ENCODE measurements at places on chromosomes 7 and 10.

- no peak for DNase-seq
These were observed 1.0 kb downstream of the SRGN start for GRCh38 chr10:69088801-69089501.

- DNase-seq: no peak
These were observed 113.8 kb upstream of the ADCY1 start for GRCh38 chr7:45460379-45460778.

DNA sequence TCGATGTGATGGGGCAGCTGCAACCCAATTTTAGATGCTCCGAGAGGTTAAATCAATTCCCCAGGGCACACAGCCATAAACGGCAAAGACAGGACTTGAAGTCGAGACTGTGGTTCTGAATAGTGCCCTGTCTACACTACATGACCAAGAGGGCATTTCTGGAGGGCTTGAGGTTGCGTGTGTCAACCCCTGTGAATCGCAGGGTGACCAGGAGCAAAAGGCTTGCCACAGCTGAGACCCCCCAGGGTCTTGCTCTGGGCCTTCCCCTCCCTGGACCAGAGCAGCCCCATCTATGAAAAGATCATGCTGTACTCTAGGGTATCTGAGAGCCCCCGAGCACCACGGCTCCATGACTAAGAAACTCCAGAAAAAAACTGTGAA is 26.8 kb upstream of the RASGEF1A start:
- DNase-seq: no peak

GRCh38 chr10:93680412-93681047 is 21.9 kb downstream of the FRA10AC1 start:
- peak; percentile 9 for DNase-seq

- DNase-seq: no peak
These were observed 915.8 kb downstream of the XPNPEP1 start for GRCh38 chr10:109007514-109007913.

GRCh38 chr10:93827056-93827804 is 66.5 kb upstream of the SLC35G1 start:
- no peak for DNase-seq

DNA sequence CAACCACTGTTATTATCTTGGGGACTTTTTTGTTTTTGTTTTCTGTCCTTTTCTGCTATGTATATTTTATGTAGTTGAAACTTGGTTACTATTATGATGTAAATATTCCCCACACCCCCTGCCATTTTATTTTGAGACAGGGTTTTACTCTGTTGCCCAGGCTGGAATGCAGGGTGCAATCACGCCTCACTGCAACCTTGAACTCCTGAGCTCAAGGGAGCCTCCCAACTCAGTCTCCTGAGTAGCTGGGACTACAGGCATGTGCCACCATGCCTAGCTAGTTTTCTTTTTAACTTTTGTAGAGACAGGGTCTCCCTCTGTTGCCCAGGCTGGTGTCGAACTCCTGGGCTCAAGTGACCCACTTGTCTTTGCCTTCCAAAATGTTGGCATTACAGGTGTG is 18.0 kb downstream of the GSTO2 start:
- DNase-seq: no peak

GRCh38 chr7:132280335-132280734 is 295.9 kb downstream of the PLXNA4 start:
- no peak for DNase-seq

- no peak for DNase-seq
These were observed 538.7 kb downstream of the DNAJB6 start for GRCh38 chr7:157875230-157876179.

GRCh38 chr7:155339474-155339873 is 41.8 kb downstream of the INSIG1 start:
- DNase-seq: no peak

GRCh38 chr10:30219971-30220751 is 128.9 kb downstream of the MTPAP start:
- peak; percentile 40 for DNase-seq

DNA sequence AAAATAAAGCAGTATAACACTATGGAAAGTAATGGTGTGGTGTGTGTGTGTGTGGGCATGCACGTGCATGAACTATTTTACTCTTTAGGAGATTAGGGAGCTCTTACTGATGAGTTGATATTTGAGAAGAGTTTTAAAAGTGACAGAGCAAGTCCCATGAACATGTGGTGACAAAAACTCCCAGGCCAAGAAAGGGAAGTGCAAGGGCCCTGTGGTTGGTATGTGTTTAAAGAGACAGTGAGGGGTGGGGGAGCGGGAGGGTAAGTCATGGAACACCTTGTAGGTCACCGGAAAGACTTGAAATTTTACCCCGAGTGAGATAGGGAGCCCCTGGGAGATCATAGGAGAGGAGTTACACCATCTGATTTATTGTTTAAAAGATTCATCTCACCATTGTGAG is 63.3 kb downstream of the AKR1B1 start:
- no peak for DNase-seq

- no peak for DNase-seq
These were observed 164.2 kb upstream of the ITGB1 start for GRCh38 chr10:33122014-33122809.

GRCh38 chr7:25839084-25839769 is 312.8 kb upstream of the NFE2L3 start:
- no peak for DNase-seq

DNA sequence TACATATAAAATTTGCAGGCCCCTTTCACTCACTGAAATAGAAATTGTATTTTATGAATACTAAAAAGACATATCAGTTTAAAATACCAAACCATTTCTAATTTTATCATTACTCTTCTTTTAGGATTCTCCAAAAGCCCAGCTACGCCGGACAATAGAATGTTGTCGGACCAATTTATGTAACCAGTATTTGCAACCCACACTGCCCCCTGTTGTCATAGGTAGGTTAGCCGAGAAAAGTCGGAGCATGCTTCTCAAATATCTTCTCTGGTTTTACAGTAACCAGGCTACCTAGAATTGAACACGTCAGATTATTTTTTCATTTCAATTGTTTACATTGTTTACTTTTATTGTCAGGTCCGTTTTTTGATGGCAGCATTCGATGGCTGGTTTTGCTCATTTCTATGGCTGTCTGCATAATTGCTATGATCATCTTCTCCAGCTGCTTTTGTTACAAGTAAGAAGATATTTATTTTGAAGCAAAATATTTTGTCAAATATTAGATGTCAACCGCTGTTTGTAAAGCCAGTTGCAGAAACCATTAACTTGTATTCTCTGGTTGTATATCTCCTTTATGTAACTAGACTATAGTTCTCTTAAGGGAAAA is 57.6 kb downstream of the MMRN2 start:
- DNase-seq: peak; percentile 23

- no peak for DNase-seq
These were observed 224.1 kb upstream of the FAM3C start for GRCh38 chr7:121620206-121620605.

GRCh38 chr7:111005445-111005844 is 85.5 kb upstream of the LRRN3 start:
- DNase-seq: no peak

GRCh38 chr10:128062331-128062880 is 63.8 kb downstream of the MKI67 start:
- DNase-seq: no peak

DNA sequence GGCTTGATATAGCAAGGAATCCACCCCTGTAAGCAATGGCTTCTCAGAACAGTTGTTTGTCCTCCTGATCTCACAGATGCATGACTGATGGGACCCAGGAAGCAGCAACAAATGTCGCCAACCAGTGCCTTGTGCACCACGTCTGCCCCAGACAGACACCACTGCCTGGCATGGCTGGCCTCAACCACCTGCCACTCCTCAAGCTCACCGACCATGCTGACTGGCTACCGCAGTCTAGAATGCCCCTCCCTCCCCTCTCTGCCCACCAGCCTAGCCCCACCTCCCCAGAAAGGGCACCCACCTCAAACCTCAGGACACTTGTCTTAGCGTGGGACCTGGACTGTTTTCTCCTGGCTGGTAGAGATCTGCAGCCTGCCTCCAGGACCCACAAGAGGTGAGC is 24.0 kb downstream of the LRRC20 start:
- DNase-seq: no peak

- DNase-seq: no peak
These were observed 374.6 kb downstream of the KIF20B start for GRCh38 chr10:90075995-90076394.

DNA sequence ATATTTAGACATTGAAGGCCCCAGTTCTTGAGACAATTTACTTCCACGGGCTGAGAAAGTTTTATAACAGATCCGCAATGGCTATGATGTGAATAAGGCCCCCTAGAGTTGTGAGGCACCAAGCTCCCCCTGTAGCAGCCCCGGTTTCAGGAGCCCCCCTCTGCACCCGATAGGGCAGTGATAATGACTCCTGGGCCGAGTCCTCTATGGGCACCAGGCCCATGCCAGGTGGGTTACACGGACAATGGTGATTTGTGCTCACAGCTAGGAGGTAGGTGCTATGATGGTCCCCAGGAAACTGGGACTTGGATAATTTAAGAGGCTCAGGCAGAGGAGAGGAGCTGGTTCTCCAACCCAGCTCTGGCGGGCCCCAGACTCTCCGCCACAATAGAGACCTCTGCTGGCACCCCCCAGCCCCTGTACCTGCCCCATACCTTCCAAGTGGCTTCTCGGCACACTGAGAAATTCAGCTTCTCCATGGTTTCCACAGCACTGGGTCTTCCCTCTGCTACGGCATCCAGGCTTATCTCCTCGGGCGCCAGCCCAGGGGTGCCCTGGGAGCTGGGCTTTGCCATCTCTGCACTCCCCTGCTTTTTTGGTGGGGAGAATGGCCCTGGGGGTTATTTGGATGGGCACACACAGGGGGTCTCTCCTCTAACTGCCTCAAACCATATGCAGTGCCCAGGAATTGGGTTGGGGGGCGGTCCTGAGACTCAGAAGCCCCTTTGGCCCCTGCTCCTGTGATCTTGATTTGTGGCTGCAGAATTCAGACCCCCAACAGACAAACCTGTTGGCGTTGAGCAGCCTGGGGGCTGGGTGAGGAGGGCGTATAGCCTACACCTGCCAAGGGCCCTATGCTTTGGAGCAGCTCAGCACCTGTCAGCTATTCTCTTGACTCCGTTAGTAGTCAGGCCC is 12.2 kb upstream of the KCP start:
- no peak for DNase-seq

- no peak for DNase-seq
These were observed 341.3 kb upstream of the SEMA3C start for GRCh38 chr7:81260152-81260551.

DNA sequence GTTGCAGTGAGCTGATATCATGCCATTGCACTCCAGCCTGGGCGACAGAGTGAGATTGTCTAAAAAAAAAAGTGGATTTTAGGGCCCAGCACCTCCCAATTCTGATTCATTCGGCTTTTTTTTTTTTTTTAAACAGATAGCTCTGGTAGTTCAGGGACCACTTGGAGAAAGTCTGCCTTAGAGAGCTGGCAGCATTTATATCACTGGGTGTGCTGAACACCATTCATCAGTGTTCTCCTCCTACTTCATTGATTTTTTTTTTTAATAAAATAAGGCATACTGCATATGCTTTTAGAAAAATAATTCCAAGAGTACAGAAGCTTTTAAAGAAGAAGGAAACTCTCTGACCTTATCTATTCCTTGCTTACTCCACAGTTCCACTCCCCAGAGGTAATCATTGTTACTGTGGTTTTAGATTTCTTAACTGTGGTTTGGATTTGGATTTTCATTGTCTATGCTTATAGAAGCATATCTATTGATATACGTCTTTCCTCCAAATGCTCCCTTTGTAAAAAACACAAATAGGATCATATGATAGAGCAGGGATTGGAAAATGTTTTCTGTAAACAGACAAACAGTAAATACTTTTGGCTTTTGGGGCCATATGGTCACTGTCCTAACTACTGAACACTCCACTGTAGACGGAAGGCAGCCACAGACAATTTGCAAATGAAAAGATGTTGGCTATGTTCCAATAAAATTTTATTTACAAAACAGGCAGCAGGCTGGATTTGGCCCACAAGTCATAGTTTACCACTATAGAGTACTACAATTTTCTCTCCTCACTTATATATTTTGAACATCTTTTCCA is 21.1 kb upstream of the SAR1A start:
- no peak for DNase-seq

- no peak for DNase-seq
These were observed 4.2 kb downstream of the NPSR1 start for GRCh38 chr7:34662058-34662708.

- DNase-seq: no peak
These were observed 49.4 kb upstream of the RET start for GRCh38 chr10:43027331-43027955.

DNA sequence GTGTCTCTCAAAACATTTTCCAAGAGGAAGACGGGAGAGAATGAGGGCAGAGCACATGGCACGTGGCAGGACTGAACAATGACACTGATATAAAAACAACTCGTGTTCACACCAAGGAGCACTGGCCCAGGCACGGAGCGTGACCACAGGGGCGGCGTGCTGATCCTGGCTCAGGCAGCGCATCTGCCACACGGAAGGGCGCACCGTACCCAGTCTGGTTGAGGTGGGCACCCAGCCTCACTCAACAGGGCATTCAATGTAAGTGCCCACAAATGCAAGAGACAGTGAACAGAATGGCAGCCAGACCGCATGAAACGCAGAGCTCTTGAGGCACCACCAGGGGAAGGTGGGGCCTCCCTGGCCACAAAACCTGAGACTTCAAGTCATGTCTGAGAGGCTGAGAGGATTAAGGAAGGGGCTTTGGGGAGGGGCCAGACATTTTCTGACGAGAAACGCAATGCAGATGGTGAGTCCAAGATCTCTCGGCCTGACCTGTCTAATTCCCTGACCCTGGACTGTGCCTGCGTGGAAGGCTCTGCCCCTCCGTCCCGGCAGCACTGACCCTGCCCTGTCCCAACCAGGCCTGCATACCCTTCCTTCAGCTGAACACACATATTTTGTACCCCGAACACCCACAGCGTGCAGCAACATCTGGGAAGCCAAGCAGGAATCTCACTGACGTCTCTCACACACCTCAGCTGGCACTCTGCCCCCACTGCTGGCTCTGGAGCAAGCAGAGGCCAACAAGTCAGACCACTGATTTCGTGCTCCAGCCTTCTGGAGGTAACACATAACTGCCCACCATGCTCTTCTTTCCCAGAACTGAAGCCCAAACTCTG is 35.5 kb downstream of the VOPP1 start:
- DNase-seq: no peak

- DNase-seq: peak; percentile 41
These were observed 155.5 kb downstream of the RNF216 start for GRCh38 chr7:5625938-5626337.
